ENCODE measurements at places on chromosomes 11 and 22.

DNA sequence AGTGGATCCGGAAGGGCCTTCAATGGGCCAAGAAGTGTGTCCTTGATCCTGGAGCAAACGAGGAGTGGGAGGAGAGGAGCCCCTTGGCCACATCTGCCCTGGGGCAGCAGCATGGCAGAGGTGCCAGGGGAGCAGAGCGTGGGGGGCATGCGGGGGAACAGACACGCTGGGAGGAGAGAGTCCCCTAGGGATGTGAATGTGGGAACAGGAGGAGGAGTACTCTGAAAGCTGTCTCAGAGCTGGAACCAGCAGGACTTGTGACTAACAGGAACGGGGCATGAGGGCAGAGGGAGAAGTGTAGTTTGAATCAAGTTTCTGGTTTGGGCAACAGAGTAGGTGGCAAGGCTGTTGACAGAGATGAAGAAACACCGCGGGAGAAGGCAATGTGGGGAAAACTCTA, 54.5 kb upstream of the SLC35C1 start:
- DNase-seq, result no peak

DNA sequence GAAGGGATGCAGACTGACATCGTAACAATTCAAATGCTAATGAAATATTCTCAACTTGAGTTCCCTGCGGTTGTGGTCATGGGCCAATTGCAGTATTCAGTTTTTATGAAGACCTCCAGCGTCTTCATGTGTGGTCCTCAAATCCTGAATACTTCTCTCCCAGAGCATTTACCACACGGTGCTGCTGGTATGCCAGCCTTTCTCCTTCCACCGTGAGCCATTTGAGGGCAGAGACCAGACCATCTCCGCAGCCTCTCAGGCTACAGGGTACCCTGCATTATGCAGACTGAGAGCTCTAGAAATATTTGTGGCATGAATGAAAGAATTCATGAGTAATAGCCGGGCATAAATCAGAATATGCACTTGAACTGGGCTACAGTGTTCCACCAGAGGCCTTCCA, 289.7 kb downstream of the ST3GAL4 start:
- DNase-seq, result no peak

DNA sequence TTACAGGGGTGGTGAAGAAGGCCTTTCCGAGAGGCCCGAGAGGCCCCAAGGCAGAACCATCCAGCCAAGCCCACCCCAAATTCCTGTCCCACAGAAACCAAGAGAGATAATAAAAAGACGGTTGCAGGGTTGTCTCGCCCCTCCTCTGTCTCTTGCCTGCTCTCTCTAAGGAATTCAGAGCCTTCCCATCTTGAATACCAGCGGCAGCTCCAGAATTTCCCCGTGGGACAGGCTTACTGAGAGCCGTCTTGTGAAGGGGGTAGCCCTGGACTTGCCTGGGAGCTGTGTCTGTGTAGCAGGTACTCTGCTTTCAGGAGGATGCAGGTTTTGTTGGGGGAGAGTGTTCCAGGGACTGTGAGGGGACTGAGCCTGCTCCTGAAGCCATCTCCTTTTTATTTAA, 9.6 kb upstream of the EIF3D start:
- no peak for DNase-seq

DNA sequence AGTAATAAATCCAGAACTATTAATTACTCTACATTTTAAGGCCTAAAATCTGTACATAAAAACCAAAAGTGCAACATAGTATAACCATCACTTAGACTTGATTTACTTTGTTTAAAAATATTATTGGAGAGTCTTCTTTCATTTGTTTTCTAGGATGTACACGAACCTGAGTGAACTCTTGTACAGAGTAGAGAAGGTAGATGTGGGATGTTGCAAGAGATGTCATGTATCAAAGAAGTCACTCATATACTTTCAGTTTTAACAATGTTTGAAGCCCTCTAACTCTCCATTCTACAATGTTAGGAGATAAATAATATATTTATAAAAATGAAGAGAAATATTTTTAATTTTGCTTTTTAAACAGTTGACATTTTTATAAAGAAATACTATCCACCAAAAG, 38.6 kb downstream of the SOX6 start:
- no peak for DNase-seq

- DNase-seq, result no peak
Measured at GRCh38 chr11:119905162-119905561, 176.2 kb upstream of the NECTIN1 start.

DNA sequence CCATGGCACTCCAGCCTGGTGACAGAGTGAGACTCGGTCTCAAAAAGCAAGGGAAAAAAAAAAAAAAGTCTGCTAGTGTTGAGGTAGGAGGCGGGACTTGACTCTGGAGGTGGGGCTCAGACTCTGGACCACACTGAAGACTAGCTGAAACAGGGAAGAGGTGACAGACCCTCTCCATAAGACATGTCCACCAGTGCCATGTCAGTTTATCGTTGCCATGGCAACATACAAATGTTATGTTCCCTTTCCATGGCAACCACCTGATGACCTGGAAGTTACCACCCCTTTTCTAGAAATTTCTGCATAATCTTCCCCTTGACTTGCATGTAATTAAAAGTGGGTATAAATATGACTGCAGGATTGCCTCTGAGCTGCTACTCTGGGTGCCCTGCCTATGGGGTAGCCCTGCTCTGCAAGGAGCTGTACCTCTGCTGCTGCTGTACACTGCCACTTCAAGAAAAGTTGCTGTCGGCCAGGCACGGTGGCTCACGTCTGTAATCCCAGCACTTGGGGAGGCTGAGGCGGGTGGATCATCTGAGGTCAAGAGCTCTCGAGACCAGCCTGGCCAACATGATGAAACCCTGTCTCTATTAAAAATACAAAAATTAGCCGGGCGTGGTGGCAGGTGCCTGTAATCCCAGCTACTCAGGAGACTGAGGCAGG, 55.1 kb downstream of the KIAA1671 start:
- DNase-seq, result no peak

GRCh38 chr22:29747832-29748231, 19.0 kb downstream of the ZMAT5 start:
- no peak for DNase-seq

- no peak for DNase-seq
Measured at GRCh38 chr22:47055921-47056320, 293.5 kb downstream of the TBC1D22A start.

DNA sequence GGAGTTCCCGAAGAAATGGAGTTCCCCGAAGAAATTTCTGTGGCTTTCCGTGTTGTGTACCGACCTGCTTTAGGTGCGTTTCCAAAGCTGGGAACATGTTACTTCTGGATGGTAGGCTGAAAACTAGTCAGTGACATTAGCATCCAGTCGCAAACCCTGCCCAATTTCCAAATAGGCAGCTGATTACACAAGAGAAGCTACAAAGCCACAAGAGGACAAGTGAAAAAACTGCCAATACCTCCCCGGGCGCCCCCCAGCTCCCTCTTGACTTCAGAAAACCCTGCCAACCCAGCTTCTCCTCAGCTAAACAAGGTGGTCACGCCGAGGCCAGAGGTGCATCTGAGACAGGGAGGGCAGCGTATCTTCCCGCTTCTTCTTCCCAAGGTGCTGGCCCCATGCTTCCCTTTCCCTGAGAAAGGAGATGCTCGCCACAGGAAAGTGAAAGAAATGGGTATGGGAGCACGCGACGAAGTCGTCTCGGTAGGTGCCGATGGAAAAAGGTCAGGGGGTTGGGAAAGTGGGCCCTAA, 551 bp downstream of the AGBL2 start:
- no peak for DNase-seq

GRCh38 chr22:33897448-33897835, 22.8 kb downstream of the LARGE1 start:
- no peak for DNase-seq

GRCh38 chr22:50008151-50009040, 4.2 kb downstream of the IL17REL start:
- no peak for DNase-seq

GRCh38 chr11:61885166-61885778, 6.1 kb downstream of the FADS3 start:
- DNase-seq, result no peak

- no peak for DNase-seq
Measured at GRCh38 chr11:87454241-87454640, 416.5 kb downstream of the TMEM135 start.

- no peak for DNase-seq
Measured at GRCh38 chr22:30922151-30922611, 46.4 kb downstream of the MORC2 start.

DNA sequence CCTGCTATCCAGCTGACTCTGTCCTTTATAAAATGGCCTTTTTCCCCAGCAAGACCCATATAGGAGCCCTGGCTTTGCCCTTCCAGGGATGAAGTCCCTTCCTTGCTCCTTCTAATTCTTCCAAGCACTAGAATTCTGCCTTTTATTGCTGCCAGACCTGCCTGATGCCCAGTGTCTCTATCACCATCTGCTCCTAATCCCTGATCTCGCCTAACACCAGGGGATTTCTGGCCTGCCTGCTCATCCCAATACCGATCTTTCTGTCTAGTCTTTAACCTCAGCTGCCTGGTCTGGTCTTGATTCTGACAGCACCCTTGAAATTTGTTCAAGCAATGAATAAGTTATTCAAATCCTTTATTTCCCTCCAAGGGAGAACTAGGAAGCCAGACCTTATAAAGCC, 150.2 kb downstream of the SPON1 start:
- DNase-seq, result no peak

GRCh38 chr11:65506290-65506771, 7.5 kb downstream of the MALAT1 start:
- DNase-seq, result no peak

DNA sequence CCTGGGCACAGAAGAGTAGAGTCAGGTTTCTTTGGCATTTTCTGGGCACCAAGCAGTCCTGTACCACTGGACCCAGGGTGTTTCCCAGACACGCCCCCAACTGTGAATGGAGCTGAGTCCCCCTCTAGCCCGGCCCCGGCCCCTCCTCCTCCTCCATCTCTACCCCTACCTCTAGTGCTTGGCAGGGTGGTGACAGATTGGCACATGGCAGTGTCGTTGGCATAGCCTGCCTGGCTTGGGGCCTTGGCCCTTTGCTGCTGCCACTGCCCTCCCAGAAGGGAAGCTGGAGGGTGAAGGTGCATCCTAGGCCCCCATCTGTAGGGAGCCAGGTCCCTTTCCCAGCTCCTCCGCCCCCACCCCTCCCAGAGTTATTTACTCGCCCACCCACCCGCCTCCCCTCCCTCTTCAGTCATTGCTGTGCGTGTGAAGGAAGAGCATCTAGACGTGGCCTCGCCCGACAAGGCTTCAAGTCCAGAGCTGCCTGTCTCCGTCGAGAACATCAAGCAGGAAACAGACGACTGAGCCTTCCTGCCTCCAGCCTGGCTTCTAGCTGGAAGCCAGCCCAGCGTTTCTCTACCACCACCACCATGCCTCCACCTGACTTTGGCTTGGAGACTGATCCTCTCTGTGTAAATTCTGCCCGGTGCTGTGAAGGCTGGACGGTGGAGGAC, 10.9 kb downstream of the CHADL start:
- DNase-seq, result no peak

DNA sequence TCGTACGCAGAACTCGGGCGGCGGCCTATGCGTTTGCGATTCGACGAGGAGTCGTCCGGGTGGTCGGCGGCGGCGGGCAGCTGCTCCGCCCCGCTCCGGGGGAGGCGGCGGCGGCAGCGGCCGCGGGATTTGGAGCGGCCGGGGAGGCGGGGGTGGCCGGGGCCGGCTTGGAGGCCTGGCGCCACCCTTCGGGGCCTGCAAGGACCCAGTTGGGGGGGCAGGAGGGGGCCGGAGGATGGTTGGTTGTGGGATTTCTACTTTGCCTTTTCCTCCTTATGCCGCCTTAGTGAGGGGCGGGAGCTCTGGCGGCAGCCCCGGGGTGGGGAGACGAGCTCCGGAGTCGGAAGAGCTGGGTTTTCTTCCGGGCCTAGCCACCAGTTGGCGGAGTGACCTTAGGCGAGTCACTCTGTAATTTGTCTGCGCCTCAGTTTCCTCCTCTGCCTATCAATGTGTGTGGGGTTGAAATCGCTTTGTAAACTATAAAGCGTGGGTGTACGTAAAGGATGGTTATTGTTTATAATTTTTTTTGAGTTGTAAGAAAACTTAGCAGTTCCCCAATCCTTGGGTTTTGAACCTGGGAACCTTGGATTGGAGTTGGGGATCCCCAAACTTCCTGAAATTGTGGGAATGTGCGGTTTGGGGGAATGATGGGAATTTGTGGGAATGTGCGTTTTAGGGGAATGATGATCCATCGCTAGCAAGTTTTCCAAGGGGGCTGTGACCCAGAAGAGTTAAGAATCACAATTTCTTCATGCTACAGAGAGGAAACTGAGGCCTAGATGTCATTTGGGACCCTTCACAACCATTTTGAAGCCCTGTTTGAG, 679 bp downstream of the TUG1 start:
- no peak for DNase-seq

GRCh38 chr11:119626871-119627270, 102.1 kb downstream of the NECTIN1 start:
- DNase-seq, result no peak

- no peak for DNase-seq
Measured at GRCh38 chr11:8719211-8719649, 36.6 kb downstream of the RPL27A start.

- DNase-seq, result no peak
Measured at GRCh38 chr22:49946612-49947295, 13.8 kb upstream of the PIM3 start.

DNA sequence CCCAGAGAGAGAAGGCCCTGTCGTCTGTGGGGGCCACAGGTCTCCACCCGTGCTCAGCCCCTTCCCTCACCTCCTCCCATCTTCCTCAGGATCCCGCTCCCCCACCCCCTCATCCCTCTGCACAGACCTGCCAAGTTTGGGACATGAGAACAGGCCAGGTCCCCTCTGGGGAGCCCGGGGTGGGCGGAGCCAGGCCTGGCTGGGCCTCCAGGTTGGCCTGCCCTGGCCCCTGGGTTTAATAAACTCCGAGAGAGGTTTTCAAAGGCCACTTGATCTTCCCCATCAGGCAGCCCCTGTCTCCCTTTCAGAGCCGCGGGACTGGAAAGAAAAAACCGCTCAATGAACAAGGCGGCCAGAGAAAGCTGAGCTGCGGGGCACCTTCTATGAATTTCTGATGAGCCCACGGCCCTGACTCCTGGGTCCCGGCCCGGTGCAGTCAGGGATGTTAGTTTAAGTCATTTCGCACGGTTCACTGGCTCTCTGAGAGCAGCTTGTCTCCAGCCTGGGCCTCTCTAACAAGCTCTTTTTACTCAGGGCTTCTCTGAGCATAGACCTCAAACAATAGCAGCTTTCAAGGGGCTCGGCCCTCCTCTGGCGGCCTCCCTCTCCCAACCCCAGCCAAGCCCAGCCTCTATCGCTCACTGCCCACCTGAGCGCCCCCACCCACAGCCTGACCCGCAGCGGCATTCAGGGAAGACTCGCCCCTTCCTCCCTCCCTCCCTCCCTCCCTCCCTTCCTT, 64.8 kb downstream of the RPUSD4 start:
- no peak for DNase-seq

DNA sequence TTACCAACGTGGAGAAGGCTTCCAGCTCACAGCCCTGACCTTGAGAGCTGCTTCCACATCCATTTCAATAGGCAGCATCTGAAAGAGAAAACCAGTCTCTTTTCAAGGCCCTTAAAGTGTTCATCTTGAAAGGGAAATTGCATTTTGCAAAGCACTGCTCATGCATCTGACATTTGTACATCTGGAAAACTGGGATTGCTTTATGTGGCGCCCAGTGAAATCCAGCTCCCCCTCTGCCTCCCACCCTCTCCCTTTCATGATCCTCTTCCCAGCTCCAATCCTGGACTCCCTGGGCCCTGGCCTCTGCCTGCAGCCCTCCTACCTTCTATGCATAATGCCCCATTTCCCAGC, 17.4 kb downstream of the TP53AIP1 start:
- no peak for DNase-seq

All from cortex of kidney (tissue), 1 donor.